Sigmoid colon (tissue), 7 donors: ENCODE measurements at places on chromosomes 6 and 20. TPM values are rescaled to one million over a fixed set of nuclear protein-coding genes. Genes with fewer than 3 reads are reported as not detected.

KCNK16 gene
- not detected for total RNA-seq

CST5 gene
- not detected for total RNA-seq

PRELID3B gene
- 43.2 TPM for total RNA-seq

PTPRT gene
- total RNA-seq: under 0.01 TPM

VSX1 gene
- total RNA-seq: not detected

COL12A1 gene
- total RNA-seq: 129 TPM

GPR6 gene
- total RNA-seq: not detected

- H3K27me3 ChIP-seq: no peaks in the 10 kb centered on the region
- no peak overlapping the region for H3K4me3 ChIP-seq
- no peaks in the 10 kb centered on the region for H3K36me3 ChIP-seq
- H3K27ac ChIP-seq: no peak overlapping the region
Measured at GRCh38 chr6:11427723-11428245, 109.8 kb upstream of the TMEM170B start.

GRCh38 chr20:48897305-48898010, 24.1 kb upstream of the ARFGEF2 start:
- H3K4me3 ChIP-seq: no peak overlapping the region
- no peak for DNase-seq
- peaks cover 8% of the 10 kb centered on the region for H3K4me1 ChIP-seq

DNA sequence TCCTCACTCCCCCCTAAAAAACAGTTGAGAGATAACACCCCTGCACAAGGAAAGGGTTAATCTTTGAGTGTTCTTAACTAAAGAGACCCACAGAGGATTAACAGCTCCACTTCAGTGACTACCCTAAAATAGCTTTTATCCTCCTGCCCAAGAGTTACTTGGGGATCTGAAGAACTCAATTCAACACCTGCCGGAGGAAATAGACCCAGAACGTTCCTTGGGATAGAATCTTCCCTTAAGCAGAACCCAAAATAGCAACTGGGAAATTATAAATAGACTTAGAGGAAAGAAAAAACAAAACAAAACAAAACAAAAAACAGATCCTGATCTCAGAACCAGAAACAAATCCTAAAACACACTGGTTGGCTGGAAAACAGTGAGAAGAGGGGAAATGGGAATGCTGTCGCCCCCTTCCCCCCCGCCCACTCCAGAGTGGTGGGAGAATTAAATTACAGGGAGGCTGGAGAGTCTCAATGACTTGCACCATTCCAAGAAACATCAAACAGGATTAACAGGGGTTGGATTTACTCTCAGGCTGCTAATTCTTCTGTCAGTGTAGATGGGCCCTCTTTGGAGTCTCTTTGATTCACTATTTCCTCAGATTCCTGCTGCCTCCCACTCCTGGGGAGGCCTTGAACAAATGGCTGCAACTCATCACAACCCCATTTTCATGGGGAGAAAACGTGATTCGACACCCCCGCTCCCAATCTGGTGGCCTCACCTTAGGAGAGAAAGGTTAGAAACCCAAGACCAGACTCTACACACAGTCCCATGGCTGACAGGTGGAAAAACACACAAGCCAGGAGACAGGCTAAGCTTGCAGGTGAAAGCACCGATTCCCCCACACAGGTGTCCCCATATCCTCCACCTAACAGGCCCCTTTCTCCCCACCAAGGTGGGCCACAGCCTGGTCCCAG, 1.4 kb downstream of the PLAGL2 start:
- peaks cover 51% of the 10 kb centered on the region for H3K4me1 ChIP-seq
- H3K36me3 ChIP-seq: peaks cover 22% of the 10 kb centered on the region
- H3K4me3 ChIP-seq: peak overlapping the region; percentile 100
- H3K27me3 ChIP-seq: no peaks in the 10 kb centered on the region
- no peak for DNase-seq

GRCh38 chr6:142400495-142400894, 98.7 kb downstream of the ADGRG6 start:
- no peaks in the 10 kb centered on the region for H3K4me1 ChIP-seq
- DNase-seq: no peak
- H3K36me3 ChIP-seq: no peaks in the 10 kb centered on the region
- H3K27ac ChIP-seq: no peak overlapping the region
- no peaks in the 10 kb centered on the region for H3K27me3 ChIP-seq

GRCh38 chr6:16731478-16732051, 29.7 kb downstream of the ATXN1 start:
- no peak overlapping the region for H3K4me3 ChIP-seq
- H3K27ac ChIP-seq: no peak overlapping the region
- no peaks in the 10 kb centered on the region for H3K27me3 ChIP-seq
- DNase-seq: no peak
- peaks cover 49% of the 10 kb centered on the region for H3K4me1 ChIP-seq

DNA sequence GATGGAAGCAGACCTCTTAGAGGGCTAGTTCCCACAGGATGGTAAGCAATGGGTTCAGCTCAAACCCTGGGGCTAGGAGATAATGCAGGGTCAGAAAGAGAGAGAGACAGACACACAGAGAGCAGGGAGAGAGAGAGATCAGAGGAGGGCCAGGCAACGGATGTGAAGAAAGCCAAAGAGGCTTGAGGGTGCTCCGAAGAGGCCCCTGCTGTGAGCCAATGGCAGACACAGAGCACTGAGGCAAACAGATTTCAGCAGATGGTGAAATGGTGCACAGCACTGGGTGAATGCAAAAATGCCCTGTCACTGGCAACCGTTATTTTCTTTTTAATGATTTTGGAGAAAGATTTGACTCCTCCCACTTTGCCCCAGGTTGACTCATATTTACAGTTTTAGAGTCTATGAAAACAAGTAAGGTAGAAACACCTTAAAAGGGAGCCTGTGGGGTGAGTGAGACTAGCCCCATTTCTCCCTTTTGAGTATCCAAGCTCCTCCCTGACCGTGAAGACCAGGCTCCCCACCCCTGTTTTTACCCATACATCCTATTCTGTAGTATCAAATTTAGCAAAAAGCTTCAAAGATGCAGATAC, 840 bp downstream of the DEFB132 start:
- H3K4me3 ChIP-seq: no peak overlapping the region
- H3K4me1 ChIP-seq: no peaks in the 10 kb centered on the region
- H3K27me3 ChIP-seq: no peaks in the 10 kb centered on the region
- no peak for DNase-seq
- H3K27ac ChIP-seq: no peak overlapping the region

DNA sequence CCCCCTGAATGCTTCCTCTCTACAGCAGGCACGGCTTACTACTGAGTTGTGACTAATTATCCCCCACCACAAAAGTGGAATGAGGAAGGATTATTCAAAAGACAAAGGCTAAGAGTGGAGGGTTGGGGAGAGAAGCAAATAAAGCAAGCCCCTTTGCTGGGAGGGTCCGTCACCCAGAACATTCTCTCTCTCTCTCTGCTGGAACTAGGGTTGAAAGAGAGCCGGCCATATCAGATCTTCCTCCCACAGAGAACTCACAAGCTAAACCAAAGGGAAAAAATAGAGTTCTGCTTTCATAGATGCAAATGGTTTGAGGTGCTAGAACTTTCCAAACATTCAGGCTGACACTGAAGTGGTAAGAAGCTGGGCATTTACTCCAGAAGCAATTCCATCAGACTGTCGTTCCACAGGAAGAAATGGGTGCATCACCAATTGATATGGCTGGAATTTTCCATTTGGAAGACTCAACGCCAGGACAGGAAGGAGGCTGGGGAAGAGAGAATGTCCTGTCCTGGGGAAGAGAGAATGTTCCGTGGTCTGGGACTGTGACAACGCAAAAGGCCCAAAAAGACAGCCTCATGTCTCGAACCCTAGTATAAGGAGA, 7.9 kb downstream of the ZMYND8 start:
- peak overlapping the region; percentile 100 for H3K27ac ChIP-seq
- H3K27me3 ChIP-seq: no peaks in the 10 kb centered on the region
- no peaks in the 10 kb centered on the region for H3K36me3 ChIP-seq
- DNase-seq: no peak

- DNase-seq: no peak
- H3K27me3 ChIP-seq: no peaks in the 10 kb centered on the region
- no peak overlapping the region for H3K4me3 ChIP-seq
- H3K27ac ChIP-seq: no peak overlapping the region
- no peaks in the 10 kb centered on the region for H3K4me1 ChIP-seq
Measured at GRCh38 chr20:19375395-19375794, 163.0 kb downstream of the SLC24A3 start.

GRCh38 chr6:104958178-104959025, 1.5 kb downstream of the LIN28B start:
- H3K36me3 ChIP-seq: no peaks in the 10 kb centered on the region
- no peak overlapping the region for H3K27ac ChIP-seq
- H3K27me3 ChIP-seq: peaks cover 60% of the 10 kb centered on the region
- H3K4me1 ChIP-seq: peaks cover 4% of the 10 kb centered on the region

GRCh38 chr6:33313709-33314514, at the start of gene TAPBP:
Gene TAPBP, minus strand, starts transcription at chr6:33314078. Its CDS starts 37 bp downstream, at chr6:33314041.
- DNase-seq: peak; percentile 83
- peak within 1 kb of the TSS; percentile 94 for H3K27ac ChIP-seq
- H3K4me1 ChIP-seq: no peaks in the 10 kb centered on the region
- H3K27me3 ChIP-seq: no peaks in the 10 kb centered on the region

GRCh38 chr6:98787961-98788360, 46.4 kb upstream of the POU3F2 start:
- no peaks in the 10 kb centered on the region for H3K36me3 ChIP-seq
- no peak overlapping the region for H3K4me3 ChIP-seq
- H3K4me1 ChIP-seq: no peaks in the 10 kb centered on the region
- DNase-seq: no peak
- H3K27ac ChIP-seq: no peak overlapping the region
- no peaks in the 10 kb centered on the region for H3K27me3 ChIP-seq
